ENCODE measurements at places on chromosomes 7 and 10.

GRCh38 chr10:114393886-114394285, 10.4 kb downstream of the AFAP1L2 start:
- DNase-seq, result no peak

DNA sequence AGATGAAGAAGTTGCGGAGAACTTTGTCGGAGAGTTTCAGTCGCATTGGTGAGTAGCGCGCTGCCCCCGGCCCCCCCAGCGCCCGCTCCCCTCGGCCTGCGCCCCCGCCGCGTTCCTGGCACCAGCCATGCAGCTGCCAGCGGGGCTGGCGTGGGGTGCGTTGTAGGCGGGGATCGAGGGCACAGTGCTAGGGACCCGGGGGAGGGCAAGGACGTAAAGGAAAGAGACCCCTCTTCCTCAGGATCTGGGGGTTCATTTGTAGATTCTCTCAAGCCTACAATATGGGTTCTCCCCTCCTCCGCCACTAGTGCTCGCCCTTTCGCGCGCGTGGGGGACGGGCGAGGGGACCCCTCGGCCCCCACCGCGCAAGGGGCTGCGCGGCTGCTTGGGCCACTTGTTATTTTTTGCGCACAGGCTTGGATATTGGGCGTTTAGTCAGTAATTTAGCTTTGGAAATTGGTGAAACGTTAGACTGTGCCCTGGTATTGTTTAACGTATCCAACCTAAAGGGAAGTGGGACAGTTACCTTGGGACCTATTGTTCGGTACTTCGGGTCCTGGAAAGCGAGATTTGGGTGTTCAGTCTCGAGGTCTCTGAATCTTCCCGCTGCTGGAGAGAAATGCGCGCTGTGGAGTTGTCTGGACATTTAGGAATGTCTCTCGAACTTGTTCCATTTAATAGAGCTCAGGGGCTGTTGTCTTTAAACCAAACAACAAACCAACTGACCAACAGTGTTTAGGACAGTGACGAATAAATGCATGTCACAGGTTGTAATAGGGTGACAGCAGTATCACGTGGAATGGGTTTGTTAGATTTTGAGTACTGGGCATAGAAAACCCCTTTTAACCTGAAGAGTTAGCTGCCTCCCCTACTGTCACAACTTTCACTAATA, 796 bp downstream of the CDK14 start:
- no peak for DNase-seq

DNA sequence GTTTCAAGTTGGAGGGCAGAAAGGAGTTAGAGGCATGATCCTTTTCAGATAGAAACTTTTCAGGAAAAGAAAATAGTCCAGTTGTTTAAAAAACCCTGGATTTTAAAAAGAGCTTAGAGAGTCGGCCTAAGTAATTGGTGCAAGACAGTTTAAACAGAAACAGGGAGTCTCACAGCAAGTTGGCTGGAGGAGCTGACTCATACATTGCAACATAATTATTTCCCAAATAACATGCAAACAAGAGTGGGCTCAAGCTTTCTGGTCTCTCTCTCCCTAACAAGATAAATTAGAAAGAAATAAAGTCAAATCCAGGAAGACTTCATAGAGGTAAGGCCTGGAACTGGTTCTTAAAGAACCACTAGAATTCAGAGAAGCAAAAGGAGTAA, 100.3 kb upstream of the AGBL3 start:
- peak; percentile 35 for DNase-seq

DNA sequence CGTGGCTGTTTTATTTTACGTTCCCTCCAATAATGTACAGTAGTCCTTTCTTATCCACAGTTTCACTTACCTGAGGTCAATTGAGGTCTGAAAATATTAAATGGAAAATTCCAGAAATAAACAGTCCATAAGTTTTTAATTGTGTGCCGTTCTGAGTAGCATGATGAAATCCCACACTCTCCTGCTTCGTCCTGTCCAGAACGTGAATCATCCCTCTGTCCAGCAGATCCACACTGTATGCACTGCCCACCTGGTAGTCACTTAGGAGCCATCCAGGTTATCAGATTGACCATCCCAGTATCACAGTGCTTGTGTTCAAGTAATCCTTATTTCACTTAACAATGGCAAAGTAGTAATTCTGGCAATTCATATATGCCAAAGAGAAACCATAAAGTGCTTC, 46.3 kb downstream of the STARD3NL start:
- no peak for DNase-seq

GRCh38 chr10:106499448-106499847, 665.1 kb downstream of the SORCS1 start:
- DNase-seq, result no peak

GRCh38 chr7:47574482-47575329, 7.2 kb downstream of the TNS3 start:
- DNase-seq, result no peak

GRCh38 chr10:129934196-129934925, 29.7 kb downstream of the EBF3 start:
- no peak for DNase-seq

- no peak for DNase-seq
Observed at GRCh38 chr10:27774831-27775230, 29.2 kb upstream of the MKX start.

- no peak for DNase-seq
Observed at GRCh38 chr7:107179326-107180164, 10.7 kb downstream of the HBP1 start.

DNA sequence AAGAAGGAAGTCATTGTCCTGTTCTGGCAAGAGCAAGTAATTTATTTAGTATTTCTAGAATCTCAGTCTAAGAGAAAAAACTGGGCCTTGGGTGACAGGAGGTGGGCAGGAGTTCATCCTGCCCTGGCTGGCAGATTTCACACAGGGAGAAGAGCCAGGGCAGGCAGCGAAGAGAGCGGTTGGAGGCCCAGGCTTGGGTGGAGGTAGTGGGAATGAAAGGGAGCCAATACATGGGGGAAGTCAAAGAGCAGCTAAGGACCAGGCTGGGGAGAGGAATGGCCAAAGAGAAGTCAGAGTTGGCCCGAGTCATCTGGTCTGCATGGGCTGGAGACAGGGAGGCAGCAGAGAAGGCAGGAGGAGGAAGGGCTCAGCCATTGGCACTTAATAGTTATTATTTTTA, 51.4 kb downstream of the HECW1 start:
- no peak for DNase-seq

- no peak for DNase-seq
Observed at GRCh38 chr10:3803295-3803926, 18.4 kb upstream of the KLF6 start.

GRCh38 chr10:26799342-26799741, 61.4 kb downstream of the ABI1 start:
- no peak for DNase-seq

GRCh38 chr10:34029455-34029854, 695.0 kb upstream of the NRP1 start:
- no peak for DNase-seq

DNA sequence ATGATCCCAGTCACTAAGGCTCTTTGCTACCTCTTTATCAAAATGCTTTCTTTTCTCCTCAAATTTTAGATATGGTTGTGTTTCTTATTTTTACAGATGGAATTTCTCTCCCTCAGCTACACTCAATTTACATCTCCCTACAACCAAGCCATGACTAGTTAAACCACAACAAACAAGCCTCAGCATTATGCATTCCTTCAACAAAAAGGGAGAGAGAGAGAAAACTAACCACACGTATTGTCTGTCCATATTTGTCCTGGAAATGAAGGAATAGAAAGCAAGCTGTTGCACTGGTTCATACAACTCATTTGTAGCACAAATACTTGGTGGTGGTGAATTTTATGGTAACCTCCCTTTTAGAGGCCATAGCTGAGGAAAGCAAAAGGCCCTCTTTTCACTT, 286.4 kb downstream of the AHR start:
- no peak for DNase-seq

DNA sequence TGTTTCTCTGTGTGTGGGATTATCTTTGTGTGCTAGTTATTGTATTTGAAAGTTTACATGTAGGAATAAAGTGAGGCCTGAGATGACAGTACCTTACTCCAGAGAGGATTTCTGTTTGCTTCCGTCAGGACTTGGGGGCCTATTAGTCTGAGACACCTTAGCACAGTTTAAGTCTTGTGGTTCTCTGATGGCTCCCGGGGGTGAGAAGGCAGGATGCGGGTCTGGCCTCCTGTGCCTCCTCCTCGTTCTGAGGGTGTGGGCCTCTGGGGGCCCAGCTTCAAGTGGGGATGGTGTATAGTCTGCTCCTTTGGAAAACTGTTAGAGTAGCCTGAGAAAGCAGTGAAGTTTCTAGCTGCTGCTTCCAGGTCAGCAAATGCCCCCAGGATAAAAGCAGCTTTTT, 12.4 kb downstream of the MTURN start:
- no peak for DNase-seq

- no peak for DNase-seq
Observed at GRCh38 chr7:135853499-135853898, 104.9 kb upstream of the FAM180A start.

- no peak for DNase-seq
Observed at GRCh38 chr10:131035779-131036178, 275.7 kb downstream of the TCERG1L start.

- DNase-seq, result no peak
Observed at GRCh38 chr7:99106411-99106810, 37.5 kb downstream of the SMURF1 start.

GRCh38 chr10:112244197-112244596, 39.0 kb upstream of the TECTB start:
- DNase-seq, result no peak

DNA sequence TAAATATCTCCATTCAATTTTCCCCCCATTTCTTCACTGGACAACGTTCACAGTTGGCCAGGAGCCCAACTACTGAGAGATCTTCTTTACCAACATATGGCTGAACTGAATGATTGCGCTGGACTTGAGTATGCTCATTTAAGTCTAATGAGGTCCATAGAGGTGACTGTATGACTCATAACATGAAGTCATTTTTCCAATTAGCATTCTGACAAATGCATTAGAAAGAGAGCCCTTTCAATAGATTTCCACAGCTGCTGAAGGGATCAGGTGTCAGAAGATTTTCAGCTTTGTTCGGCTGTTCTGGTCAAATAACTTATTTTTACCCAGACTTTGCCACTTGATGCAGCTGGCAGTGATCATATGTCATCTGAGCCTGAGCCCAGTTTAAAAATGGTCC, 438.0 kb downstream of the ETV1 start:
- no peak for DNase-seq

DNA sequence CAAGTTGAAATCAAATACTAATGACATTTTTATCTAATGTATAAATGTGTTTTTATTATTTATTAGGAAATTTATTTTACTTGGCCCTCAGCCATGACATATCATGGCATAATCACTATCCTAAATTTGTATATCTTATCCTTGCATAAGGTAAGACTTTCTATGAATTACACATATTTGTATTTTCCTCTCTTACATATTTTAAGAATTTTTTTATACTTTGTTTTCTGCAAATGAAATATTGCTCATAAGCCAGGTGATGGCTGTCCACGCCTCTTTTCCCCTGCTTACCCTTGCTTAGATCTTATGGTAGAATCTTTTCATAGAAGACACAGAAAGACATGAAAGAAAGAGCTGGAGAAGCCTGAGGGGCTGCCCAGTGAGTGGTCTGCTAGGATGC, 48.2 kb downstream of the IKZF1 start:
- DNase-seq, result no peak

DNA sequence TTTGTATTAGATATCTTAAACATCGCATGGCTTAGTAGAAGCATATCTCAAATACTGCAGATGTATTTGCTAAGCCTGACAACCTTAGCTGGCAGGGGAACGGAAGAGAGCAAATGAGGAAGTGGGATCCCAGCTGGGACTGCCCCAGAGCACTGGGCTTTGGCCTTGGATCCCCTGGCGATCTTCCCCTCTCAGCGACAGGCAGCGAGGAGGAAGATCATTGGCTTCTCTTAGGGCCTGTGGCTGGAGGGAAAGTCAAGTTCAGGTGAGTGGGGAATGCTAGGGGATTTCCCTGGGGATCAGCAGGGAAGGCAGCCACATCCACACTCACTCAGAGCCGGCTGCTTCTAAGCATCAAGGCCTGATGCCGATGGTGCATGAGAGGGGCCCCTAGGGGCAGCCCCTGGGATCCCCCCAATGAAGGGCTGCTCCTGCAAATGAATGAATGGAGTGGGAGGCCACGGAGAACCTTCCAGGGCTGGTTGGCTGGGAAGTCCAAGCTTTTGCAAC, 42.0 kb downstream of the LYZL2 start:
- no peak for DNase-seq

- DNase-seq, result peak; percentile 88
Observed at GRCh38 chr10:103504181-103504783, 10.8 kb downstream of the NEURL1 start.

- DNase-seq, result no peak
Observed at GRCh38 chr7:121605317-121605680, 209.2 kb upstream of the FAM3C start.

DNA sequence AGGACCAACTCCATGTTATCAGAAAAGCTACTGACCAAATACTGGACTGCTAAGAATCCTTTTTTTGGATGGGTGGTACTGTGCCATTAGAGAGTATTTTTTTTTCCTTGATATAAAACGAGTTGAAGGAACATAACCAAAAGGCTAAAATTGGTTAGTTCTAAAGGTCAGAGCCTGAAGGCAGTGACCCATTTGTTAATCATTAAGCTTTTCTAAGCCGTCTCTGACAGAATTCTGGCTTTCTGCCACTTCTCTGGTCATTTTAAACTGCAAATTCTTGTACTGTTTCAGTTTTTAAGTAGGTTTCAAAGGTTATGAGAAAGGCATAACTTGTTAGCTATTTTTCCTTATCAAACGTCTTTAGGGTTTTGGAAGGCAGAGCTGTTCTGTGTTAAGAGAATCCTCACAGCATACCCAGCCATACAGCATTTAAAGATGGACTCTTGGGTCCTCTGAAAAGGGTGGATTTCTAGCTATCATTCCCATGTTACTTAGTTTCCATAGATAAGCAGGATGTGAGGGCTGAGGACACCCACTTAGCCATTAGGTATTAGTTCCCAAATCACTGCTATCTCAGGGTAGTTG, 196.8 kb downstream of the RNLS start:
- DNase-seq, result no peak

- DNase-seq, result no peak
Observed at GRCh38 chr7:137408126-137408525, 64.6 kb upstream of the PTN start.

DNA sequence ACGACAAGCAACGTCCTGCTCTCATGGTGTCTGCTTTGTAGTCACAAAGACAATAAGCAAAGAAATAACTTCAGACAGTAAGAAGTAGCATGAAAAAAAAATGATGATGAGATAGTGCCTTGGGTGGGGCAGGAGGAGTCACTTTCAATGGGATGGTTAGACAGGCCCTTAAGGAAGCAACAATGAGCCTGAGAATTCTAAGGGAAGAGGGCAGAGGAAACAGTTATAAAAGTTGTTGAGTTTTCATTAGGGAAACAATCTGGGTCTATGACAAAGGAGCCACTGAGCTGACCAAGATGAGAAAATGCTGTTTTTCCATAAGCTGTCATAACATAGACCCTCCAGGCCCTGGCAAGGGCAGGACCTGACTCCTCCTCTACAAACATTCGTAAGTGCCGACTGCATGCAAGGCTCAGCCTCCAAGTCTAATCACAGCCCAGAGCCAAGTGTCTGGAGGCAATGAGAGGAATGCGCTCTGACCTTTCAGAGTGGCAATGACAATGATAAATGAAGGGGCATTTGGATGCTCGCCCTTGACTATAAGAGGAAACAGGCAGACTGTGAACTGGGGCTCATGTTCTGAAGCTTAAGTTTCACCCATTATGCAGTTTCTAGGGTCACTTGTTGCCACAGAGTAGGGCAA, 43.7 kb downstream of the PPP1R3C start:
- no peak for DNase-seq

Measured in HS-5 (cell line).